MG63 (cell line): ENCODE measurements at places on chromosomes 11 and 22. TPM values are rescaled to one million over a fixed set of nuclear protein-coding genes. Genes with fewer than 3 reads are reported as not detected.

- no peak for DNase-seq
These were observed 18.4 kb downstream of the MTMR3 start for GRCh38 chr22:29901354-29901753.

GRCh38 chr11:82118946-82119345, 614.7 kb downstream of the FAM181B start:
- no peak for DNase-seq

- no peak for DNase-seq
These were observed 37.3 kb upstream of the POU2AF1 start for GRCh38 chr11:111416231-111416960.

Gene APOA4
- total RNA-seq = not detected in 2 replicates
